GM04503 (cell line): ENCODE measurements at places on chromosomes 6 and 20.
A peak's percentile ranks its signal among the peaks of the same experiment; 100 is the strongest.

DNA sequence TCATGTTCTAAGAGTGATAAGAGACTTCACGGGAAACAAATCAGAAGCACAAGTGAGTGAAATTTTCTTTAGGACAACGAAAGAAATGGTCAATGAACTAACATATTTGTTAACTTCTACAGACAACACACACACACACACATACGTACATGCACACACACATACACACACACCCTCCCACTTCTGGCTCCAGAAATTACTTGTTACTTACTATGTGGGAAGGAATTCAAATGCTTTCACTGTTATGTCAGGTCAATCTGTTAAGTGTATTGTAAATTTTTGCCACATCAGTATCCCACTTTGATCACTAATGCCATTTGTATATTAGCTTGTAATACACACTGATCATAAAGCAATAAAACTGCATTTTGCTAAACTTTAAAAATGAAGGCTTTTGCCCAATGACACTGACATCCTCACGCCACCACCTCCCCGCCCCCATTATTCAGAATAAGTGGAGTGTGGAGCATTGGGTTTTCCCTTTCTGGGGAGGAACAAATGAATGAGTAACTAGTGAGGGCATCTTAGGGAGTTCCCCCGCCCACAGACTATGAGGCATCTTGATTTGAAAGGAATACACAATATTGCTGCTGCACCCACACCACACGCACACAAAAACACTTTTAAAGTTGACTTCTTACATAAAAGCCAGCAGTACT, 76.2 kb downstream of the ATXN1 start:
- no peak for DNase-seq

DNA sequence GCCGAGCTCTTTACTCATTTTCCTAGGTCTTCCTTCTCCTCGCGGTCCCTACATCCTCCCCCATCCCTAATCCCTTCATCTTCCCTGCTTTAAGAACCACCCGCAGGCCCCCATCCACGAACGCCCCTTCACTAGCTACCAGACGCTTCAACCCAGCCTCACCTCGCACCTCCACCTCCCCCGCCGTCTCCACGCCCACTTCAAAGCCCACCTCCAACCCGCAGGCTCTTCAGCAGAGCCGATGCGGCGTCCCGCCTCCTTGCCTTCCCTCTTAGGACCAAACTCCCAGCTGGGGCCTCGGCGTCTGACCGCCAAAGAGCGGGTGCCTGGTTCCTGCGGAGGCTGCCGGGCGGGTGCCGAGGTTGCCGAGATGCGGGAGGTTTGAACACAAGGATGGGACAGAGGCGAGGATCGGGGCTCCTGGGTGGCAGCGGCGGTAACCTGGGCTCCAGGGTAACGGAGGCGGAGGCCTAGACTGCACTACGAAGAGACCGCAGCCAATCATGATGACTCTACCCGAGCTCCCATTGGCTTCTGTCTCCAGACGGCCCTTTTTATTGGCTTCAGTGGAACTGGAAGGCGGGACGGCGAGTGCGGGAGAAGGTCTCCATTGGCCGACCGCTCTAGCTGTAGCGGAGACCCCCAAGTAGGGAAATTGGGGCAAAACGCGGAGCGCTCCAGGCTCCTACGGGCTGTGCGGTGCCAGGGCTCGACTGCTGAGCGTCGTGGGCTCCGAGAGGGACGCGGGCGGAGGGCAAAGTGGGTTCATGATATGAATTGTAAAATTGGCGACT, at the start of gene LCA5:
Gene LCA5 (minus strand): TSS at position 477 of the 794 bp plus-strand sequence. CDS start 18,536 bp downstream, outside the sequence.
- peak; percentile 90 for DNase-seq

GRCh38 chr20:56353356-56353755, 5.4 kb upstream of the FAM210B start:
- DNase-seq: no peak

GRCh38 chr6:159279790-159280277, 110.6 kb downstream of the FNDC1 start:
- no peak for DNase-seq

GRCh38 chr20:12963416-12963815, 45.4 kb upstream of the SPTLC3 start:
- no peak for DNase-seq

GRCh38 chr6:30171677-30172471, 8.5 kb downstream of the TRIM15 start:
- DNase-seq: no peak

DNA sequence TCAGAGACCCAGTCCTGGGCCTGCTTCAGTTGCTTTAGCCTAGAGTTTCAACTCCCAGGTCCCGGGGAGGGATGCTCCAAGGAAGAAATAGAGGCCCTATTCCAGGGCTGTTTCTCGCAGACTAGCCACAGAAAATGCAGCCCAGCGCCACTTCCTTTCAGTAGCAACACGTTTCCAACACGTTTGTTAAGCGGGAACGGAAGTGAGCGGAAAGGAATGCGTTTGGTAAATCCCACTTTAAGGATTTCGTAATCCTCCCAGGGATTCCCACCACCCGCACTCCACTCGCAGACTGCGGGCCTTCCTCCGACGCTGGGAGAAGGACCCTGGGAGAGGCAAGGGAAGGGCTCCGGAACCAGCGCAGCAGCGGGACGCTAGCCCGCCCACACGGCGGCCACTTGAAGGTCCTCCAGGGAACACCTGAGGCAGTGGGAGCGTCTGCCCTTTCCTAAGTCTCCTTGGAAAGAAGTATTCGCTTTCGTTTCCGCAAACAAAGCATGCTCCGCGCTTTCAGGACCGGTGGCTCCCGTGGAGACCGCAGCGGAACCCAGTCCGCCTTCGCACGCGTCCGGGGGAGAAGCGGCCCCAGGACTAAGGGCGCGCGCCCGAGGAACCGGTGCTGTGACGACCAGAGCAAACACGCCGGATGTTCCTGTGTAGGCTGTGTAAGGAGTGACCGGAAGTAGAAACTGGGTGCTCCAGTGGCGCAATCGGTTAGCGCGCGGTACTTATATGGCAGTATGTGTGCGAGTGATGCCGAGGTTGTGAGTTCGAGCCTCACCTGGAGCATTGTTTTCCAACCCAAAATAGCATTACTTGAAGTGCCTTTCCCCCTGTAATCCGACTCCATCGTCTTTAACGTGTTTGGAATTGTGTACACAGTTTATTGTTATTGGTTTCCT, 227.6 kb upstream of the PRSS16 start:
- DNase-seq: peak; percentile 50

DNA sequence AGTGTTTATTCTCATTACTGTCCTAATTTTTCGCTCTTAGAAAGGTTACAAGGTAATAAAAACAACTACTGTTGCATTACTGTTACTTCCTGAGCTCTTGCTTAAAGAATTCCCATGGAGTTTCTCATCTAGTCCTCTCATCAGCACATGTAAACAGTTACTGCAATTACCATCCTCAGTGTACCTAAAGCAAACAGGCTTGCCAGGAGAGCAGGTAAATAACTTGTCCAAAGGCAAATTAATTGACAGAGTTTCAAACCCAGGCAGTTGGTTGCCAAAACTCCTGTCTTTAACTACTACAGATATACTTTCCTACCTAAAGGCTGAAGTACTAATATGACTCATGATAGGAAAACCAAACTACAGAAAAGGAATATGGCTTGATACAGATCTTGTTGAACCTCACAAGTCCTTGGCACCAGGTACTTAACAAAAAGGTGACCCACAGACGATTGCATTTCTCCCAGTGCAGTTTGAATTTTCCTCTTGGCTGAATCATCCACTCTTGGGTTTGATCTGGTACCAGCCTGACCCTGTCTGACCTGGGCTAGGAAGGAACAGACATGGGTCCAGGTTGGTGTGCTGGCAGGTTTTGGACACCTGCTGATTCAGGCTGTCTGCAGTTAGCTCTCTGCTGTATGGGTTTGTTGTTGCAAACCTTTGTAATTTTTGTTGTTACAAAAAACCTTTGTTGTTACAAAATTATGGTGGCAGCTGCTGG, 153.0 kb downstream of the CFAP61 start:
- DNase-seq: no peak

DNA sequence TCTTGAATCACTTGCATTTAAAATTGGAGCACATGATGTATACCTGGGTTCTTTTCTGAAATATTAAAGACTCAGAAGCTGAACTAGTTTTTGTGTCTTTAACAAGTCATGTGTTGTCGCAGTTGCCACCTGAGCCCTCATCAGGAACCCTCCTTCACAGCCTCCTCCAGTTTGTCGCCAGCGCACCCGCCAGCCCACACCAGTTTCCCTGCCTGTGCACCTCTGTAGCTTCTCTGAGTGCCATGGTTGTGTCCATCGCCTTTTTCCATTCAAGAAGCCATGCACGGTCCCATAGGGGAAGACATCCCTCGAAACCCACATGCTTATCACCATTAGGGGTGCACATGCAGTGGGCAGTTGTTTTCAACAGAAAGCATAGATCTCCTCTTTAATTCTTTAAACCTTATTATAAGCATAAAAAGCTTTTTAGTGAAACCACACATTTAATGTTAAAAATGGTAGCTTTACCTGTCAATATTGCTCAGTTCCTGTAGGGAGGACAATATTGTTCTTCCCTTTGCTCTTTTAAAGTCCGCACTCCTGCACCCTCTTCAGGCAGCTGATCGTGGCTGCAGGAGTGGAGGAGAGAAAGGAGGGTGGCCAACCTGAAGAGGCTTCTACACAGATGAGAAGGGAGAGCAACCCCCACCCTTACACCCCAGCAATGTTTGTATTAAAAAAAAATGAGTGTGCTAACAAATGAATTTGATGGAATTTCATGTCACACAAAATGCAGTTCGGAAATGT, 121.9 kb downstream of the CFAP61 start:
- DNase-seq: no peak
